RWPE2 (cell line): ENCODE measurements at places on chromosomes 11 and 22.

- no peak for DNase-seq
Observed at GRCh38 chr11:27514558-27514957, 8.0 kb upstream of the LIN7C start.

- no peak for DNase-seq
Observed at GRCh38 chr22:44667829-44668189, 34.2 kb upstream of the PRR5 start.

GRCh38 chr11:132920451-132921096 lies 611.7 kb downstream of the OPCML start:
- no peak for DNase-seq

GRCh38 chr11:73376803-73377629 lies 817 bp downstream of the RELT start:
- no peak for DNase-seq
